ENCODE measurements at places on chromosomes 4 and X.

DNA sequence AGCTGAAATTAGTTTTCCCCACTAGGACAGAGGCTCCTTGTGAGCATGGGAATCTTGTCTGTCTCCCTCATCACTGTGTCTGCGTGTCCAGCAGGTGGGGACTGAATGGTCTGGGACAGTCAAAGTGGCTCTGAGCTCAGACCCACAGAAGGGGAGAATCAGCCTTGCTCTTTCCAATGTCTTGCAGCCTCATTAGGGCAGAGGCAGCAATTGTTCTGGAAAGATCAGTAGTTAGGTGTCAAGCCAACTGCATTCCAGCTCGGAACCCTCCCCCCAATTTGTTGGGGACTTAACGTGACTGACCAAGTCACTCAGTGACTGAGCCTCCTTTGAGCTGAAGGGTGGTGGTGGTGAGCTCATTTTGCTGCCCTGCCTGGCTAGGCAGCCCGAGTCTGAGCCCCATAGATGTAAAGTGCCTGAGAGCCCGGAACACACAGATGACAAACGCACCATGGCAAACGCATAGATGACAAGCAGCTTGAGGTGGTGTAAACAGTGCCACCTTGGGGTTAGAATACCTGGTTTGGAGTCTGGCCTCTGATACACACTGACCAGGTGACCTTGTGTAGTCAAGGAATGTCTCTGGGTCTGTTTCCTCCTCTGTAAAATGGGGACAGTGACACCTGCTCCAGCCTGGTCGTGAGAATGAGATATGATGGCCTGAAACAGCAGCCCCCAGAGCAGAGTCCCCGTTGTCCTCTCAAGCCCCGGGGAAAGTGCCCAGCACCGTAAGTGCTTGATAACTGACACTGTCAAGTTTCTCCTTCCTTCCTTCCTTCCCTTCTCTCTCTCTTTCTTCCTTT lies 2.7 kb upstream of the SORCS2 start:
- no peak for DNase-seq

GRCh38 chrX:66163849-66164411 lies at the start of gene HEPH:
Gene HEPH, plus strand, starts transcription at chrX:66164247. Its CDS starts 6,324 bp downstream, at chrX:66170571.
- no peak for DNase-seq

- DNase-seq, result no peak
Measured at GRCh38 chr4:138259824-138260223, 17.7 kb upstream of the SLC7A11 start.

DNA sequence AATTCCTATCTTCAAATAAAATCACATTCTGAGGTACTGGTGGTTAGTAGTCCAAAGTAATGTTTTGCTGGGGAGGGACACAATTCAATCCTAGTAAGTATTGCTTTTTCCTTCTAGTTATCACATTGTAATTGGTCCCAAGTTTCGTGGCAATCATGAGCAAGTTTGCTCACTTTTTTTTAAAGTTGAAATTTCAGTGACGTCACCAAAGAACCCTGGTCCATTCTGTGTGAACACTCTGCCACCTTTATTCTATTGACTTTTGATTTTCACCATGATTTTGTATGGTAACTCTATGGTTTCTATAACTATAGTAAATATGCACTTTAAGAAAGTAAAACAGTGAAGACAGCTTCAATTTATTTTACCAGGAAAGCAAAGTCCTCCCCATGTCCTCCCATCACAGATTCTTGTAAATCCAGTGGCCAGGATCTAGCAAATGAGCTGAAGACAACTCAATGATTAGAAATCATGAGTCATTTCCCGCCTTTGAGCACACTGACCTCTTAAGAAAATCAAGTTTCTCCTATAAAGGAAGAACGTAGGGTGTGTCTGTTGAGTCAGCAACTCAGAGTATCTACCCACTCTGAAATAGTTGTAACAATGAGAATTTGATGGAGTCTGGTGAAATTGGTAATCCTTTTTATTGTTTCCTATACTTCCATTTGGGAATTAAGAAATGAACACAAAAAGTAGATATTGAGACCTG lies 1306.6 kb upstream of the PABPC4L start:
- DNase-seq, result no peak

DNA sequence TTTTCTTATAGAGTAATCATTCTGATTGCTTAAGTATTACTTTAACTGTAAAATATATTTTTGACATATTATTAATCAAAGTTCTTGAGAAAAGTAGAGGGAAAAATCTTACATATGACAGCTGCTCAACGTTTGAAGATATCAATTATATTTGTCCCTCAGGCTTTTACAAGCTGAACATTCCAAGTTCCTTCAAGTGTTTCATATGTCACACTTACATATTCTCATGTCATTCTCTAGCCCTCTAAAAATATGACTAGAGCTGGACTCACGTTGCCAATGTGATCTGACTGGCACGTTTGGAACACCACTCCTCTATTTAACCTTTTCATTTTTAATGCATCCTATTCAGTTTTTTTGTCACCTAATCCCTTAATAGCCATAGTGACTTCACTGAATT lies 492.9 kb downstream of the PCDH18 start:
- DNase-seq, result no peak

DNA sequence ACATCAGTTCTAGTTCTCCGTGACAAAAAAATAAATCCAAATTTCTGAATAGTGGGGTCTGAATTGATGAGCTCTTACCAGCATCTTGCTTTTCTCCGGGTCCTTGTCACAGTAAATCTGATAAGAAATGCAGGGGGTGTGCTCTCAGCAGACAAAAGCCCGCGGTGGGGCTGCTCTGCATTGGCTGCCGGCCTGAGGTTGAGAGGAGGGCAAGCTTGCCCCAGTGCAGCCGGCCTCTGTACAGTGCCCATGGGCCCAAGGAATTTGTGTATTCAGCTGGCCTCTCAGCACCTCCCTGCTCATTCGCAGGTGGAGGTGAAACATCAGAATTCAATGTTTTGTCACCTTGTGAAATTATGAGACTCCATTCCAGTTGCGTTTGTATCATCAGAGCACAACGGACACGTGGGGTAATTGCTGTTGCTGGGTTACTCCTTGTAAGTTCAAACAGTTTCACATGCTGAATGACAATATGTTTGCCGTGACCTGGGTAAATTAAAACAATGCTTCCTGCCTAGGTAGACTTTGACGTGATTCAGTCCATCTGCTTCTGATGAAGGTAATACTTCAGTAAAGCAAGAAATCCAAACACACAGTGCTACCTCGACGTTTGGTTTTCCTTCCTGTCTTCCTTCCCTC lies 596.4 kb downstream of the MID1IP1 start:
- DNase-seq, result peak; percentile 42

- DNase-seq, result peak; percentile 55
Measured at GRCh38 chr4:64417974-64418373, 8.7 kb upstream of the TECRL start.

DNA sequence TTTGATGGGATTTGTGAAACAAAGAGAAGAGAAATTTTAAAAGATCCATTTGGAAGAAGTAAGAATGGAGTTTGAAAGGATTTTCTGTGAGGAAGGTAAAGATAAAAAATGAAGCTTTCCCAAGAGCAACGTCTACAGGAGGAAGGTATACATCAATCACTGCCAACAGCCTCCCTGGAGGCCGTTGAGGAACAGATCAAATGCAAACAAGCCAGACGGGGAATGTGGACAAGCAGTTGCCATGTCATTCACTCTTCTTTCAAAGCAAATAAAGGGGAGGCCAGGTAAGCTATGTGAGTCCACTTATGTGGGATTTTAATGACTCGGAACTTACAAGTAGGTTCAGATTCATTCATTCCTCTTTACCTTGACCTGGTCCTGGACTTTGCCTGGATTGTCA lies 1020.5 kb upstream of the AGA start:
- DNase-seq, result no peak

DNA sequence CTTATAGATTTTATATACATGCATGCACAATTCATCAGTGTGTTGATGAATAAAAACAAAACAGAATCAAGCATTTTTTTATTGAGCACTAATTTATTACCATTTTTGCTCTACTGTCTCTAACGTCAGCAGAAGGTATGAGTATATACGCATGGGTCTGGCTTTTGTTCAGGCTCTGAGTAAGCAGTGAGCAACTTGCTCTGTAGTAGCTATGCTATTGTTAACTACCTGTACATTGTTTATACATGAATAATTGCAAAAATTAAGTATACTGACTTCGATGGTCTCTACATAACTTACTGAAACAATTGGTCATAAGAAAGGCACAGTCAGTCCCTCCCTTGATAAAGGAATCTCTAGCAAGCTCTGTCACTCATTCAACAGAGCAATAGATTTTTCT lies 122.9 kb downstream of the RS1 start:
- no peak for DNase-seq

- DNase-seq, result no peak
Measured at GRCh38 chrX:44203791-44204190, 139.7 kb downstream of the EFHC2 start.

DNA sequence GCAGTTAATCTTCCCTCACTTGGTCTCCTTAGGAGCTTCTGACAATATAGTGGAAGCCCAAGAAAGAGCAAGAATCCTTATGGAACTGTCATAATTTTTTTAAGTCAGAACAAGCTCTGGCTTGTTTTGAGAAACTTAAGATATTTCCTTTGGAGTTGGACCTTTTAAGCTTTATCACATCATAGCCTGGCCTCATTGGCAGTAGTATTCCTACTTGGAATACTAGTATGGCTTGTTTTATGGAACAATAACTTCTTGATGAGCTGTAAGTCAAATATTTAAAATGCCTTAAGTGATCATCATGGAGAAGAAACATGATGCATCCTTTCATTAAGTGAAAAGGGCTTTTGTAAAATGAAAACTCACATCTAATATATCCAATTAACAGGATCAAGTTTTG lies 78.0 kb upstream of the NRK start:
- no peak for DNase-seq

DNA sequence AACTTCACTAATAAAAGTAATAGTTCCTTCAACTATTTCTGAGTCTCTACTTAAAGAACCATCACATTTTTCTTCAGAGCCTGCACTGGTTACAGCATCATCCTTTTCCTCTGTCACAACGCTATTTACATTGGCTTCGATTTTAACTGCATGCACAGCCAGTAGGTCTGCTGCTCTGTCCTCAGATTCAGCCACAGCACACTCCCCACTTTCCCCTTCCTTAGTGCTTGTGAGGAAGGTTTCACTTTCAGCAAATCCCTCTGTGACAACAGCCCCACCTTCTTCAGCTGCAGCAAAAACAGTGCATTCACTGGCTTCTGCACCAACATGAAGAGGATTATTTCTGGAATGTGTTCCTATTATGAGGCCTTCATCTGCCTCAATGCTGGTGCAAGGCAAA lies 25.7 kb downstream of the BOD1L1 start:
- DNase-seq, result no peak

DNA sequence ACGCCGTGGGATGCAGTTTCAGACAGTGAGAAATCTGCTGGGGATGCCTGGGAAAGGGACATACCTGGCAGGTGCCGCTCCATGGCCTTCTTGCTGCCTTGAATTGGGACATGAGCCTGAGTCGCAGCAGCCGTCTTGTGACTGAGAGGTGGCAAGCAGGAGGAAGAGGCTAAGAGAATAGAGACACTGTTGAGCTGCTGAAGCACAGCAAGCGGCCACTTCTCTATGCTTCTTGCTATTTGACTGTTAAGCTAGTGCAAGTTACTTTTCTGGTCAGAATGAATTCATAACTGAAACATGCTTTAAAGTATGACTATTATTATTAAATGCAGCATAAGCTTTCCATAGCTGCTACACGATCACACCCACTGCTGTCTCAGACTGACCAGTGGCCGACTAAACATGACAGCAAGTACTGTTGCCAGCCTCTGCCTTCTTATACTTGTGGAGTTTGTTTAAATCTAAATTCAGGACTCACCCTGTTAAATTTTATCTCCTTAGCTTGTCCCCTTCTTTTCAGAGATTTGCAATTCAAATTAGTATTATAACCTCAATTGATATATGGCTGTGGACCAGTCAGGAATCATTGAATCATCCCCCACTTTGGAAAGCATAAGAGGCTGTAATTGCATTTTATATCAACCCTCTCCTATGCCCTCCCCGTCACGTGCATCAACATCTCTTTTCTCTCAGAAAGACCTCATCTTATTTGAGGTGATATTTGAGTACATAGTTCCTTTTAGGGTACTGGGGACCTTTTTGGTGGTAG lies 24.8 kb upstream of the ACSL1 start:
- no peak for DNase-seq

- no peak for DNase-seq
Measured at GRCh38 chr4:154018659-154019058, 229.8 kb upstream of the SFRP2 start.

- DNase-seq, result no peak
Measured at GRCh38 chr4:16661813-16662212, 236.6 kb downstream of the LDB2 start.

DNA sequence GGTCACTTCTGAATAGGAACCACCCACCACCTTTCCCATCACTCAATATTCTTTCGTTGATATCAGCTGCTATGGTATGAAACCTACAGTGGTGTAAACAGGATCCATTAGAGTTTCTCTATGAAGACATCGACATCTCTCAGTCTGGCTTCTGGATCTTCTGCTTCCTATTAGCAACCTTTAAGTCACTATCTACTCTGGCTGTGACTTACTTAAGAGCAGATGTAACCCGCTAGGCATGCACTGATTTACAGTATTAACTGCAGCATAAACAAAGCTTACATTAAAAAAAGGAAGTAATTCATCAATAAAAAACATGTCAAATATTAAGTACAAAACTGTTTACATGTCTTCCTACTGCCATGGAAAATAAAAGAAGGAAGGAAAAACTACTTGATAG lies 96.4 kb downstream of the ANAPC10 start:
- no peak for DNase-seq

- no peak for DNase-seq
Measured at GRCh38 chr4:44791831-44792230, 65.5 kb upstream of the GNPDA2 start.

Measured in NCI-H1092 (cell line).